ENCODE measurements at places on chromosomes 2 and 18. TPM values are rescaled to one million over a fixed set of nuclear protein-coding genes. Genes with fewer than 3 reads are reported as not detected.

Gene ZSWIM2
- total RNA-seq: not detected

Gene SOCS6
- total RNA-seq: 17.0 TPM

Gene PID1
- 3.6 TPM for total RNA-seq

Gene PSD4
- total RNA-seq: 1.2 TPM

Gene CRYBA2
- total RNA-seq: not detected

Gene RAD51AP2
- 0.49 TPM for total RNA-seq

DNA sequence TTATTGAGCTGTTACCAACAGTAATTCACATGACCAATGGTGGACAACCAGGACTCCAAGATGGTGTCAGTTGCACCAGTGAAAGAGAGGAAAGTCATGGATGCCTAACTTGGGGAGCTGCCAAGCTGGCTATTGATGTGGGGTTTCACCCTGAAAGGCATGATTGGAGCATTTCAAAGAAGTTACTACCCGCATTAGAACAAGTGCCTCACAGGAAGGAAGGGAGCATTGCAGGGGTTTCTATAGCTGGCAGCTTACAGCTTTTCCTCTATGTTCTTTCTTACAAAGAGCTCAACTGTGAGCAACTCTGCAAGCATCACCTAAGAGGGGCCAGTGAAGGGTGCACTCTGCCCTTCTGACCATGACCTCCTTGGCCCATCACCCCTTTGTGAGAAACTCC, 93.1 kb downstream of the TNFRSF11A start:
- H3K4me3 ChIP-seq: no peak overlapping the region
- no peak overlapping the region for H3K27ac ChIP-seq
- H3K4me1 ChIP-seq: peaks cover 7% of the 10 kb centered on the region
- DNase-seq: no peak
- no peaks in the 10 kb centered on the region for H3K27me3 ChIP-seq

- H3K4me1 ChIP-seq: no peaks in the 10 kb centered on the region
- H3K4me3 ChIP-seq: no peak overlapping the region
- H3K27ac ChIP-seq: no peak overlapping the region
- H3K27me3 ChIP-seq: no peaks in the 10 kb centered on the region
- no peak for DNase-seq
Measured at GRCh38 chr18:49381267-49381845, 79.1 kb downstream of the DYM start.

DNA sequence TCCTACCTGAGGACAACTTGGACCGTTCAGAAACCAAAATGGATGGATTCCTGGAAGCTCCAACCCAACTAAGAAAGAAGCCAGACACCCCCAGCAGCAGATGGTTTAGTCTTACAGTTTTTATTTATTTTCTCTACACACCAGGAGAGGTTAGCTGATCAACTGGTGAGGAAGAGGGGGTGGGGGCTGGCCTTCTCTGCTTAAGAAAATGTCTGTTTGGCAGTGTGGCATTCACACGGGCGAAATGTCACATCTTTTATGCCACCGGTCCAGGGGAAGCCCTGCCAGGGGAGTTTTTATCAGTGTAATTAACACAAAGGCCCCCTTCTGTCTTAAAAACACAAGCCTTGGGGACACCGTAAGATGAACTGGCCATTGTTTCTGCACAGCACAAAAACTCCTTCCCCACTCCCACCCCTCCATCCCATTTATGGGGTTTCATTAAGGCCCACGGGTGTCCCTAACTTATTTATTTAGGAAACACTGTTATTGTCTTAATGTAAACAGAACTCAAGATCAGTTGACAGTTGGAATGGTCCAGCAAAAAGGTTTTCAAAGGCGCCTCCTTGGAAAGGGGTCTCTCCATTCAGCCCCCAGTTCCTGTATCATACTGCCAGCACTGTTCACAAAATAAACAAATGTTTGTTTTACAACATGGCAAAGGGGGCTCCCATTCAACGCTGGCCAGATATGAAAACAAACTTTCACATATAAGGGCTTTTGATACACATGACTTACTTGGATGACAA, 217.0 kb downstream of the C1D start:
- H3K27me3 ChIP-seq: no peaks in the 10 kb centered on the region
- no peak for DNase-seq
- no peaks in the 10 kb centered on the region for H3K4me1 ChIP-seq
- H3K36me3 ChIP-seq: no peaks in the 10 kb centered on the region
- peak overlapping the region; percentile 29 for H3K4me3 ChIP-seq

- H3K36me3 ChIP-seq: no peaks in the 10 kb centered on the region
- H3K4me3 ChIP-seq: no peak overlapping the region
- H3K4me1 ChIP-seq: no peaks in the 10 kb centered on the region
- no peaks in the 10 kb centered on the region for H3K27me3 ChIP-seq
- H3K27ac ChIP-seq: no peak overlapping the region
Measured at GRCh38 chr2:36318547-36318946, 37.0 kb upstream of the CRIM1 start.

GRCh38 chr2:17892770-17893534, 14.5 kb downstream of the KCNS3 start:
- no peak overlapping the region for H3K27ac ChIP-seq
- H3K36me3 ChIP-seq: no peaks in the 10 kb centered on the region

DNA sequence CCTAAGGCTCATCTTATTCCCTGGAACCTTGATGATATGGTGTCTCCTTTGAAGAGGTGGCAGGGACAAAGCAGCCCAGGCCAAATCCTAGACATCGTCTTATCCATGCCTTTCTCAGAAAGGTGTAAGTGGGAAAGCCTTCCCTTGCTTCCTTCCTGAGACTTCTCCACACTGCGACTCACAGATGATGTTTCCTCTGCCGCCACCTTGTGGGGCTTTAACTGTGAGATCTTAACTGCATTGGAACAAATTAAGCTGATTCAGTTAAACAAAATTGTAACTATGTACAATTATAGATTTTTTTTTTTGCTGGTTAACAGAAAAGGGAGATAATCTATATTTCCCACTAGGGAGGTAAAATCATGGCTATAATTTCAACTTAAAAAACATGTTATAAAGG, 10.0 kb upstream of the GCA start:
- H3K27ac ChIP-seq: no peak overlapping the region
- H3K27me3 ChIP-seq: no peaks in the 10 kb centered on the region
- no peaks in the 10 kb centered on the region for H3K36me3 ChIP-seq
- H3K4me3 ChIP-seq: no peak overlapping the region

- no peak overlapping the region for H3K27ac ChIP-seq
- no peak for DNase-seq
- H3K4me3 ChIP-seq: no peak overlapping the region
- H3K4me1 ChIP-seq: no peaks in the 10 kb centered on the region
- no peaks in the 10 kb centered on the region for H3K27me3 ChIP-seq
Measured at GRCh38 chr18:10140461-10141282, 226.9 kb downstream of the VAPA start.

DNA sequence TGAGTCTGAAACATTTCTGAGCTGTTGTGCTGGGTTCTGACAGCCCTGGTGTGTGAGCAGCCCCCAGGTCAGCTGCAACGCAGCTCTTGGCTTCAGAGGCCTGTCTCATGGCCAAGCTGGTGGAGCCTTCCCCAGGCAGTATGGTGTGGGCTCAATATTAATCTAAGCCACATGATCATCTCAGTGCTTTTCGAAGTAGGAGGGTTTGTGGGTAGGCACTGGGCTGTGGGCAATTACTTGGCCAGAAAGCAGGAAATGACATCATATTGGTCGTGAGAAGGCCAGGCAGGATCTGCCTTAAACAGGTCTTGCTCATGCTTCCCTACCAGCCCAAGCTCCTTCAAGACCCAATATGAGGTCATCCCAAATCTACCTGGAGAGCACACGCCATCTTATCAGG, 26.9 kb downstream of the LOXHD1 start:
- no peaks in the 10 kb centered on the region for H3K4me1 ChIP-seq
- peaks cover 18% of the 10 kb centered on the region for H3K27me3 ChIP-seq
- no peak for DNase-seq

DNA sequence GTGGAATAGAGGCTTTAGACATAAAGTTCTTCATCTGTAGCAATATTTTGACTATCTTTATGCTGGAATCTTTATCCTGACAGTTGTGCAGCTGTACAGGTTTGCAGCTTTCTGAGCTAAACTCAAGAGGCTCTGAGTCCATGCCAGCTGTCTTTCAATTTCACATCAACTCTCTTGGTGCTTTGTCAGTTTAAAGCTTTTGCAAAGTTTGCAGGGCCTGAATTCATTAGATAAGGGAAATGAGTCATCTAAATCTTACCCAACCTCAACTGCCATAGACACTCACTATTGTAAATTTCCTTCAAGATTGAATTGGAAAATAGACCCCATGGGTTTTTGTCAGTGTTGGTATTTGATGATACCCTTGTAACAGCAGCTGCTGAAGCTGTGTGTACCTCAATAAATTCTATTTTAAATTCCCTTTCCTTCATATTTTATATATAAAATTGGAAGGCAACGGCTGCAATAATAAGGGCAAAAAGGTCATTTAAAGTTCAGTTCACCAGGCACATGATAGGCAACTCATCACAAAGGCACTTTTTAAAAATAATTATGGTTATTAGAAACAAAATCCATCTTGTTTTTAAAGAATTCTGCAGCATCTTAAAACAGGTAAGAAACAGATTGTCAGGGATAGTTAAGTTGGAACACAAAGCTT, 169.9 kb upstream of the SLC39A10 start:
- no peaks in the 10 kb centered on the region for H3K36me3 ChIP-seq
- H3K27me3 ChIP-seq: no peaks in the 10 kb centered on the region
- no peak overlapping the region for H3K4me3 ChIP-seq
- no peak for DNase-seq

DNA sequence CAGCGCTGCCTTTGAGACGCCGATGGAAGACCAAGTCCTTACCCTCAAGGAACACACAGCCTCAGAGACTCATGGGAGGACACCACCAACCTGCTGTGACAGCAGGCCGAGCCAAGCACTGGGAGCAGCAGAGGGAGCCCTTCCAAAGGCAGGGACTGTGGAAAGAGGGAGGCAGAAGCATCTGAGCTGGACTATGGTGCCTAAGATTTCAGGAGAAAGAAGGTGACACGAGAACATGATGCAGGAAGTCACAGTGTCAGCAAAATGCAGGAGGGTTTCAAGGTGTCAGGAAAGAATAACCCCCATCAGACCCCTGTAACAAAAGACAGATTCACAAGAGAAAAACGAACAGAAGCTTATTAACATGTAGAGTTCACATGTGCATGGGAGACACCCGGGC, 24.2 kb upstream of the COX7A2L start:
- no peaks in the 10 kb centered on the region for H3K27me3 ChIP-seq
- peak; percentile 7 for DNase-seq
- no peaks in the 10 kb centered on the region for H3K36me3 ChIP-seq
- H3K27ac ChIP-seq: no peak overlapping the region

GRCh38 chr2:64757126-64757525, 103.4 kb upstream of the SERTAD2 start:
- peaks cover 2% of the 10 kb centered on the region for H3K4me1 ChIP-seq
- no peak overlapping the region for H3K4me3 ChIP-seq
- H3K27ac ChIP-seq: no peak overlapping the region

- DNase-seq: no peak
- H3K27ac ChIP-seq: no peak overlapping the region
- H3K36me3 ChIP-seq: no peaks in the 10 kb centered on the region
- no peaks in the 10 kb centered on the region for H3K27me3 ChIP-seq
- H3K4me3 ChIP-seq: no peak overlapping the region
Measured at GRCh38 chr2:98472132-98472650, 27.5 kb downstream of the INPP4A start.

GRCh38 chr2:28821295-28821958, 10.8 kb downstream of the SPDYA start:
- H3K4me1 ChIP-seq: peaks cover 6% of the 10 kb centered on the region
- no peaks in the 10 kb centered on the region for H3K27me3 ChIP-seq

DNA sequence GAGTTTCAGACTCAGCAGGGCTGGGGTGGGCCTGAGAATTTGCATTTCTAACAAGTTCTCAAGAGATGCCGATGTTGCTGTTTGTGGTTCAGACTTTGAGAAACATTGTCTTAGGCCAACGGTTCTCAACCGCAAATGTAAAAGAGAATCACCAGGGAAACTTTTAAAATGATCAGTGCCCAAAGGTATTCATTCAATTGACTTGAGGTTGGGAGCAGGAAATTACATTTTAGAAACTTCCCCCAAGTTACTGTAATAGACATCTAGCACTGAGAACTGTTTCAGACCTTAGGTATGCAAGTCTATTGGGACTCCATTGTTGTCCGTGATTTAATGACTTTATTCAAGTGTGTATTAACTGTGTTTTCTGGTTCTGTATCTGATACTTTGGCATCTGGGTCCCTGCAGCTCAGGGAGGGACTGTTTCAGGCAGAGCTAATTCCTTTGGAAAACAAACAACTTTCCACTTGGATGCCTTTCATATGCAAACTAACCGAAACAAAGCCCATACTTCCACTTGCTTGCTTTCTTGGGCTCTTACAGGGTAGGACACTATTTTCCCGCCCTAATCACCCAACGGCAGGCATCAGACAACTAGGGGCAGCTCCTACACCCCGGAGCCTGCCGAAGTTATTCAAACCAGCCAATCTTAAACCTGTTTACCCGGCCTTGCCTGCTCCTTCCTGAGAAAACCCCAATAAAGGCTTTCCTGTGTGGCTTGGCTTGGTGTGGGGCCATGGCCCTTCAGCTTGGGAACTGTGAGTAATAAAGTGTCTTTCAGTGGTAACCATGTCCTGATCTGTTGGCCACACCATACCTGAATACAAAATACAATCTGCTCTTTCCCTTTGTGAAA, 97.6 kb downstream of the POLE4 start:
- no peak for DNase-seq
- no peak overlapping the region for H3K27ac ChIP-seq
- H3K4me3 ChIP-seq: no peak overlapping the region
- H3K27me3 ChIP-seq: no peaks in the 10 kb centered on the region

- no peak for DNase-seq
- peaks cover 36% of the 10 kb centered on the region for H3K4me1 ChIP-seq
Measured at GRCh38 chr18:57771626-57772025, 31.5 kb downstream of the ATP8B1 start.

DNA sequence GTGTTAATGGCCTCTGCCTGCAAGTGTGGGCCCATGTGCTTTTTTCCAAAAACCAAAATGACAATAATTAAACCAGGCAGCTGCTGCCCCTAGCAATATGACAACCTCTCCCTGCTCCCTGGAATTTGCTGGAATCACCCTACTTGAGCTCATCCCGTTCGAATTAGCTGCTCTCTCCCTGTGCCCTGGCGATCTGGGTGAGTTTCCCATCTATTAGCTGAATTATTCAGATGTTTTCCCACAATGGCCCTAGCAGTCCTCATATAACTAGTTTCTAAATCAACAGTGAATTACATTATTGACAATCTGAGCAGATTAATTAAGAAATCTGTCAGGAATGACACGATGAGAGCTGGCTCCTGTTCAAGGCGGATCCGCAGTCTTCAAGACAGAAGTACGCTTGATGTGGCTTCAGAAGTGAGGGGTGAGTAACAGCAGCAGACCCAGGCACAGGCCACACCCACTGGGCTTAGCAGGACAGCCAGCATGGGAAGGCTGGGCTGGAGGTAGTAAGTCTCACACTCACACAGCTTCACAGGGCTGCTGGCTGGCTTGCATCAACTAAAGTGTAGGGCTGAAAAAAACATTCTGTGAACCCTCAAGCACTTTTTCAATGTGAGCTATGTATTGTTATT, 366.2 kb upstream of the ID2 start:
- H3K27me3 ChIP-seq: no peaks in the 10 kb centered on the region
- no peaks in the 10 kb centered on the region for H3K36me3 ChIP-seq
- no peak for DNase-seq
- H3K4me1 ChIP-seq: no peaks in the 10 kb centered on the region
- H3K27ac ChIP-seq: no peak overlapping the region
- H3K4me3 ChIP-seq: no peak overlapping the region

Measured in heart right ventricle (tissue), 16 donors.